Type B pancreatic cell (in vitro differentiated cells): ENCODE measurements at places on chromosomes 4 and X. TPM values are rescaled to one million over a fixed set of nuclear protein-coding genes. Genes with fewer than 3 reads are reported as not detected.

MAGEA8 gene
- 0.21 TPM in 1 of 2 replicates, not detected in the other for total RNA-seq

LDB2 gene
- 1.5 and 31.5 TPM in 2 replicates for total RNA-seq

GPM6B gene
- total RNA-seq = 2.1 and 17.3 TPM in 2 replicates

EVC gene
- 14.5 and 29.2 TPM in 2 replicates for total RNA-seq

DNA sequence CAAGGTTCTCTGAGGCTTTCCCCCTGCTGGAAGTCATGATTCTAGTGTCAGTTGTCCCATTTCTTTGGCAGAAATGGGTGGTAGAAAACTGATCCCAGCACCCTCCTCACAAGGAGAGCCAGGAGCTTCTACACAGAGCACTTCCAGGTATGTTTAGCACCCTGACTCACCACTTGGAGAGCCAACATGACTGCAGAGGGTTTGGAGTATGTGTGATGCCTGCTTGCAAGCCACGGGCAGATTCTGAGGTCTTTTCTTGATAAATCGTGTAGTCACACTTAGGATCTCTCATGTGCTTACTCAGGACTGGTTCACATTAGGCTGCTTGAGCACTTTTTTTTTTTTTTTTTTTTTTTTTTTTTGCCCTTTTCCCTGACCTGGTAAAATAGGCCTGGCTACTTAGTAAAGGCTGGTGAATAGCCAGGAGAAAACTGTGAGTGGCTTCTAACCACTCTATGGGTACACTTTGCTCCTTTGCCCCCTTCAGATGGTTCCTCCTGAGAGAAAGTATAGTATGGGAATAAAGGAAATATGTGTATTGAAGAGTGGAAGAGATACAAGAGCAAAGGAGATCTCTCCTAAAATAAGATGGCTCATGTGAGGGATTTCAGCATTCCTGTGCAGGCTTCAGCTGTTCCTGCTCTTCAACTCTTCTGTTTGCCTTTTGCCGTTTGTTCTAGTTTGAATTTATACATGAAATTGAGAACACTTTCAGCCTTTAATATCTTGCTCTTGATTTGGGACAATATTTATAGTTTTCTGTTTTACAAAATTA, 103.6 kb downstream of the EMCN start:
- DNase-seq = no peak

DNA sequence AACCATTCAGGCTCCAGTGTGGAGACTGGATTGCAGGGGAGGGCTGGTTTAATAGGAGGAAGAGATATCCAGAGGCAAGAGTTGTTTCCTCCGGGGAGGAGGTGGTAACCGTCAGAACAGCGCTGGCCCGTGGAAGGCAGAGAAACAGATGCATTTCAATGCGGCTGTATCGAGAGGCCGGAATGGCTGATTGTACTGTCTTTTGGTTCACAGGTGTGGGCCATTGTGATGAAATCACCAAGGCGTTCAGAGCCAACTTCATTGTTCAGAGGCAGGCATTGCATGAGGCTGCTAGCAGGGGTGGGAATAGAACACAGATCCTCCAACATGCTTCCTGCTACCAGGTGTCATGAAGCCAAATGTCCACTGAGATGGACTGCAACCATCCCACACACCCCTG, 53.0 kb downstream of the SHOX start:
- DNase-seq = no peak

DNA sequence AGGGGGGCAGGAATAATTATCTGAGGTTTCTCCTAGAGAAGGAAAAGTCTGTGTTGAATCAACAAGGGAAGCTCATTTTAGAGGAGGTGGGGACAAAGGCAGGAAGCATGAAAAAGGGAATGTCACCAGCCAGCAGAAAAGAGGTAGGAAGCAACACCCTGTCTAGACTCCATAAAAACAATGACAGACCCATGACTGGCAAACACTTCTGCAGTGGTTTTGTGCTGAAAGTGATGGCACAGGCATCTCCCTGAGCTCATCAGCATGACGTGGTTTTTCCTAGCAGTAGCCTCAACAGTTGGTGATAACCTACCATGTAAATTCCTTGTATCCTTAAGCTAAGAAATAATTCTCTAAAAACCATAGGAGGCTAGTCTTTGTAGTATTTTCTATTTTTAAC, 110.7 kb upstream of the GALNT7 start:
- no peak for DNase-seq

DNA sequence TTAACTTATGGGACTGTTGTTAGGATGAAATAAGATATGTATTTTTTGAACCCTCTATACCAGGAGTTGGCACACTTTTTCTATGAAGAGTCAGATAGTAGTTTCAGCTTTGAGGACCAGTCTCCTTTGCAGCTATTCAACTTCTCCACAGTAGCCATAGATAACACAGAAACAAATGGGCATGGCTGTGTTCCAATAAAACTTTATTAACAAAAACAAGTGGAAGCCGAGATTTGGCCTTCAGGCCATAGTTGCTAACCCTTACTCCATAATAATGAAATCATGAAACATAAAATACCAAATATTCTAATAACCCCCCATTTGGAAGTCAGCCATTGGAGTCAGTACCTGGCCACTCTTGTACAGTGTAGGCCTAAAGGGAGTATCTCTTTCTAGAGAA, 30.6 kb downstream of the ARX start:
- DNase-seq = no peak

- no peak for DNase-seq
Observed at GRCh38 chr4:142556570-142557238, 289.4 kb downstream of the INPP4B start.
